NCI-H226 (cell line): ENCODE measurements at places on chromosomes 12 and 14.

DNA sequence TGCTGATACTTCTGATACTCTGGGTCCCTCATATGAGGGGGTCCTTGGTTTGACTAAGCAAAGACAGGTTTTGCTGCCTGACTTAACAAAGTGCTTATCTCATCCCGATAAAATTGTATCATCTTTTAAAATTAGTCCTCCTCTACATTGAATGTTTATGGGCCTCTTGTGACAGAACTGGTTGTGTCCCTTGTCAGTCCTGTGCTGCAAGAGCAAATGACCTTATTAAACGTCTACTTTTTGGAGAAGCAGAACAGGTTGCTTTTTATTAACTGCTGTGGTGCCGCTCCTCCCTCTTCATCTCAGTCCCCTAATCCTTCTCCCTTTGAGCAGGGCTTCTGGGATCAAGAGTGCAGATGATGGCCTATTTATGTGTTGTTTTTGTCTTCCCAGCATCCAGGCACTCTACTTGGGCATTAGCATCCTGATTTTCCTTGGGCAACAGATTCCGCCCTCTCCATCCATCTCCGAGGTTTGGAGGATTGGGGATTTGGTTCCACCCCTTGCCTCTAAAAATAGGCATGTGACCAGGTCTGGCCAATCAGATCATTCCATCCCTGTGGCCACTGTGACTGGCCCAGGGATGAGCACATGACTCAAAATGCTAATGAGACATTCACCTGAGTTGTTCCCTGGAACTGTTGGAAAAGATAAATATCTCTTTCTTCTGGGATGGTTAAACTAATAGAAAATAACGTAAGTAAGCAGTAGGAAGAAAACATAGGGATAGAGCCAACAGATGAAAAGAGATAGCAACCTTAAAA, 2.9 kb upstream of the DENR start:
- no peak for DNase-seq

- DNase-seq, result no peak
Observed at GRCh38 chr12:66030217-66030781, 100.3 kb downstream of the LLPH start.

DNA sequence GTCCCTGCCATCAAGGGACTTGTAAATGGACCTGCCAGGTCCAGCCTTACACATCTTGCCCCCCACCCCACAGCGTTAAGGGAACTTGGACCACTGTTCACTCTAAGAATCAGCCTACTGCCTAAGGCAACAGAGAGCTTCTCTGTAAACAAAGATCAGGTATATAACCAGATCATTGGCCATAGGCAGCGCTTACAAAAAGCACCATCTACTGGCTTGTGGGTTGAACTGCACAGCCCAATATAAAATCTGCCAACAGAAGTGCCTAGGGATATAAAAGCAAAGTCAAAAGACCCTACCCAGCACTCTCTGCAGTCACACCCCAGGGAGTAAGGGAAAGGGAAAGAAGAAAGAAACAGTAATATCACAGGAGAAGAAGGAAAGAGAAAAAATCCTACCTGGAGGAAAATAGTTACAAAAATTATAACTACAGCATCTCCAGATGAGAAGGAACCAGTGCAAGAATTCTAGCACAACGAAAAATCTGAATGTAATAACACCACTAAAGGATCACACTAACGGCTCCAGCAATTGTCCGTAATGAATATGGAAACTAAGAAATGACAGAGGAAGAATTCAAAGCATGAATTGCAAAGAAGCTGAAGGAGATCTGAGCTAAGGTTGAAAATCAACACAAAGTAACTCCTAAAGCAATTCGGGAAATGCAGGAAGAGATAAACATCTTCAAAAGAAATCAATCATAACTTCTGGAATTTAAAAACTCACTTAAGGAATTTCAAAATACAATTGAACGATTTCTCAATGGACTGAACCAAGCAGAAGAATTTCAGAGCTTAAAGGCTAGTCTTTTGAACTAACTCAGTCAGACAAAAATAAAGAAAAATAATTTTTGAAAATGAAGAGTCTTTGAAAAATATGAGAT, 95.2 kb upstream of the PCED1B start:
- peak; percentile 71 for DNase-seq

DNA sequence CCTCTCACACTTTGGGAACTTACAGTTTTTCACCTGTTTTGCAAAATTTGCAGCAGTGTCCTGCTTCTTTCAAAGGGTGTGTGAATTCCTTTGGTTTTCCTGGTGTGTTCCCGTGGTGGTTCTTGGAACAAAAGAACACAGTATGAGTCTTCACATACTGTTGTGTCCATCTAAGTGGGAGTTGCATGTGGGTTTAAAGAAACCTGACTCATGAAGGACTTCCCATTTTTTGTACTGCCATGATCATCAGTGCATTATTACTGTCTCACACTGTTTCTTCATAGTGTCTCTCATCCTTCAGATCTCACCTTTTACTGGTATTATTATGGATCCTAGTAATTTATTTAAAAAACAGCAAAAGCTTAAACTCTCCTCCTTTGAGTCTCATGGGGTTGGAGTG, 3.8 kb upstream of the GZMH start:
- no peak for DNase-seq

DNA sequence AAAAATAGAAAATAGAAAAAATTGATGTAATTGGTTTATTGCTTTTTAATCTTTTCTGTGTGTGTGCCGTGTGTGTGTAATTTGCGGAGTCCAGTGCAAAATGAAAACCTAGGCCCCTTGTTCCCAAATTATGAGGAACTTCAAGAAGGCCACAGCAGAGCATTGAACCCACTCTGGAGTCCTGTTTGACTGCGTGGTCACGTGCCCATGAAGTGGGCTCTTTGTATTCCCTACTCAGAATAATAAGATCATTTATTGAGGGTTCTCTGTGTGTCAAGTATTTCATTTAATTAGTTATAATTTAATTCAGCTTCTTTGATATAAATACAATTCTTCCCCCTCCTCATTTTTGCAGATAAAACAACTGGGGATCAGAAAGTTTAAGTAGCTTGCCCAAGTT, 12.3 kb upstream of the NINJ2 start:
- DNase-seq, result no peak

GRCh38 chr12:18658829-18659228, 79.0 kb downstream of the PLCZ1 start:
- DNase-seq, result peak; percentile 26

- no peak for DNase-seq
Observed at GRCh38 chr12:119334430-119335170, at the start of gene CCDC60. CCDC60 (plus strand) TSS chr12:119334729; CDS start chr12:119335177, 448 bp downstream.

DNA sequence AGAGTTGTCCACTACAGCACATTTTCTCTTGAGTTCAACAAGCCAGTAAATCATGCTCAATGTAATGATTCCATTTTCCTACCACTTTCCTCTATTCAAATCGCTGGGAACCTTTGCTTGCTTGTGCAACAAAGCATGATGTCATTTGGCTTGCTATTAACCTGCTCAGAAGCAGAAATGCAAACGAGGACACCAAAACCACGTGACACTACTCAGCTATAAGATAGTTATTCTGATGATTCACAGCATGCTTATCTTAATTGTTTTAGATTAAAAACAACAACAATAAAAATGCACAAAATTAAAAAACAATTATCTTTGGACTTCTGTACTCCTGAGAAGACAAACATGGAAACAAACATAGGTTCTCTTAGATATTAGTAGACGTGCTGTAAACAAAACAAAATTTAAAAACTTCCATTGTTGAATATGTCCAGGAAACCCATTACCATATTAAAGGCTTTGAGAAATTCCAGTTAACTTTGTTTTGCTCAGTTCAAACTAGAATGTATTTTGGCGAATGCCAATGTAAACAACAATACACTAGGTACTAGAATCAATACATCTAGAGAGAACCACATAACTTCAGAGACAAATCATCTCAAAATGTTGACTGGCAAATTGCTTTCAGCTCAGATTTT, 77.5 kb upstream of the KRAS start:
- peak; percentile 15 for DNase-seq

- DNase-seq, result no peak
Observed at GRCh38 chr14:95345032-95345431, 25.3 kb upstream of the CLMN start.

DNA sequence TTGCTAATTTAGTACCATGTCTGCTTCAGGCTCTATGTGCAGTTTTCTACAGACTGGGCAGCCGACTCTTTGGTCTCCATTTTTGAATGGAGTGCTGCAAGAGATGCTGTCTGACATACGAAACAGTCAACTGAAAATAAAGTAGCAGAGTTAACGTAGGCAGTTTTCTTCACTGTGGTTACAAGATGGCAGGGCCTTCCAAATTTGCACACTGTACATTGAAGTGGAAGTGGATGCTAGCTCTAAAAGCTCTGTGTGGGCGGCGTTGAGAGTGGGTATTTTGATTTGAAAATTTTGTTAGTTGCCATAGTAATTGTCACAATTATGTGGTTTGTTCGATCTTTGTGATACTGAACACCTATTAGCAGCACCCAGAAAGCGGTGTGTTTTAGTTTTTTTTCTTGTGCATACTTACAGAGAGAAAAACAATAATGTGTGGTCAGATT, 154.9 kb upstream of the ATP2B1 start:
- DNase-seq, result no peak

DNA sequence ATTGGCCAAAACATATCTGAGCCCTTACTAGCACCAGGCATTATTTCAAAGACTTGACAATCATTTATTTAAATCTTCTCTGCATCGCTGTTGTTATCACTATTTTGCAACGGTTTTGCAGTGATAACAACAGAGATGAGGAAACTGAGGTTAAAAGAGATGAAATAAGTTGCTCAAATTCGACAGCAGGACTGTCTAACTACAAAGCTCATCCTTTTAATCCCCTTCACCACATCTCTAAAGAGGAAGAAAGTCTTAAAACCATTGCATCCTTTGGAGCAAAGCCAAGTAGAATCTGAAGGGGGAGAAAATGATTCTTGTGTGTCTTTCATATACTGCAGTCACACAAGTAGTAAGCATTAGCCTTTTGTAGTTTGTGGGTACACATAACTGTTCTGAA, 14.8 kb upstream of the ETNK1 start:
- no peak for DNase-seq

- no peak for DNase-seq
Observed at GRCh38 chr12:92912052-92912451, 17.0 kb downstream of the EEA1 start.

DNA sequence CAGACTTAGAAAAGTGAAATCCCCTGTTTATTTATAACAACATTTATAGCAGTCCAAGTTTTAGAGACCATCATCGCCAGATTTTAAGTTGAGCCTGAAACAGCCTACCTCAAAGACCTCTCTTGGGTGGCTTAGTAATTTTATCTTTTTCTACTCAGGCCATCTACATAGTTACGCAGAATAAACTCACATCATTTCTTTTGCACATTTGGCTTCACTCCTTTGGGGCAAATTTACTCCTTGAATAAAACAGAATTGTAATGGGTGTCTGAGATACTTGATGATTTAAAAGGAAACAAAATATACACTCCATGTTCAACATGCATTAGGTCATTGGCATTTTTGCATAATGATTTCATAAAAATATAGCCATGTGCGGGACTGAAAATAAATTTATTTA, 104.7 kb upstream of the TSPAN8 start:
- no peak for DNase-seq

GRCh38 chr12:53543539-53543938, 36.3 kb upstream of the NPFF start:
- DNase-seq, result peak; percentile 35

DNA sequence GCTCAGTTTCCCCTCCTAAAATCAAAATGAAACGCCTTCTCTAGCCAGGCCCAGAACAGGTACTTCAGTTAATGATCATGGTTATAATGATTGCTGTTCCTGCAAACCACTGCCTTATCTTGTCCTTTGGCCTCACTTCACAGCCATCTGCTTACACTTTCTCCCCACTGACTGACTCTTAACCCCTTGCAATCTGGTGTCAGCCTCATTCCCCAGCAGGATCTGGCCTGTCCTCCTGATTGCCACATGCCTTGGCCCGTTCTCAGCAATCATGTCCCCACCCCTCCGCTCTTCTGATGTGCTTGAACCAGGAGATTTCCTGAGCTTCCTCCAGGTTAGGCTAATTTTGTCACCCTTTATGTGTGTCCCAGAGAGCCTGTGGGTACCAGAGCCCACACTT, 64.5 kb downstream of the KCNA1 start:
- DNase-seq, result no peak

- DNase-seq, result no peak
Observed at GRCh38 chr14:96888593-96888992, 91.4 kb downstream of the VRK1 start.

DNA sequence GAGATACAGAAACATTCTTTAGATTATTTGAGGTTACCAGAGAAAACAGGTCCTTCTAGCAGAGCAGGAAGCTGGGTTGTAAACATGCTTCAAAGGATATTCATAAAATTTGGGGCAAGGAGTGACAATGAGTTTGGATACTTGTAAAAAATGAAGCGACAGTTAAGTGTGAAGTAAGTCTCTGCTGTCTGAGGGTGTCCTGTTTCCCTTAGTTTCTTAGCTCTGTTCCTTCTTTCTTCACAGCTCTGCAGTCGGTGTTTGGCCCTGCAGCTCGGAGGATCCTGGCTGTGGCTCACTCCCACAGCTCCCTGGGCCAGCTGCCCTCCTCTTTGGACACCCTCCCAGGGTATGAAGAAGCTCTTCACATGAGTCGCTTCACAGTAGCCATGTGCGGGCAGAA, 10.8 kb downstream of the TMEM52B start:
- peak; percentile 61 for DNase-seq

- DNase-seq, result peak; percentile 78
Observed at GRCh38 chr14:63248211-63248610, 44.0 kb downstream of the RHOJ start.

DNA sequence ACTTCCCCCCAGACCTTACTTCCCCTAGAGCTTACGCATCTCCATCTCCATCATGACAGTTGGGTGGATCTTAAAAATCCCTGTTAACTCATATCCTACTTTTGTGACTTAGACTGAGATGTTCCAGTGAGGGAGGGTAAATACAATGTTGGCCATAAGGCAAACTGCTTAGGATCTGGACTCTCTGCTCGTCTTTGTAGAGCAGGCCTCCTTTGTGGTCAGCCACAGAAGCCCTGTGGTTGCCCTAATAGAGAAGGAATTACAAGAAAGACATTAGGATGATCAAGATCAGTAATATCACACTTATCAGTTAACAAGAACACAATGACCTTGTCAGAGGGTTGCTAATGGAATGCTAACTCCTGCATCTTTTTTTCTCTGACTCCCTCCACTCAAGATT, 52.0 kb downstream of the TMEM132C start:
- DNase-seq, result no peak

DNA sequence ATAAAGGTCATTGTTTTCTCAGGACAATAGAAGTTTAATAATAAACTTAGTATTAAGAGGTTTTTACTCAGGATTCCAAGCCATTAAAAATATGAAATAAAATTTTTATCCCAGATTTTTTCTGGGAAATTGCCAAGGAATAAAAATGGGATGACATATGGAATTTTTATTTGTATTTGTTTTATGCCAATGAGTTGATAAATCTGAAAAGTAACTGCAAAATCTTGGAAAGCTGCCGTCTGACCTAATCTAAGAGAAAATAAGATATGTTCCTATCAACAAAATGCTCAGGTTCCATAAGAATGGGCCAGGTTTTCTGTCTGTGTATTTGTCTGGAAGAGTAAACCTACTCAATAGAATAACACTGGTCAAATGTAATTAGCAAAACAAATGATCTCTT, 22.2 kb upstream of the KERA start:
- DNase-seq, result no peak
